ENCODE measurements at places on chromosomes 16 and 17. TPM values are rescaled to one million over a fixed set of nuclear protein-coding genes. Genes with fewer than 3 reads are reported as not detected.

DNA sequence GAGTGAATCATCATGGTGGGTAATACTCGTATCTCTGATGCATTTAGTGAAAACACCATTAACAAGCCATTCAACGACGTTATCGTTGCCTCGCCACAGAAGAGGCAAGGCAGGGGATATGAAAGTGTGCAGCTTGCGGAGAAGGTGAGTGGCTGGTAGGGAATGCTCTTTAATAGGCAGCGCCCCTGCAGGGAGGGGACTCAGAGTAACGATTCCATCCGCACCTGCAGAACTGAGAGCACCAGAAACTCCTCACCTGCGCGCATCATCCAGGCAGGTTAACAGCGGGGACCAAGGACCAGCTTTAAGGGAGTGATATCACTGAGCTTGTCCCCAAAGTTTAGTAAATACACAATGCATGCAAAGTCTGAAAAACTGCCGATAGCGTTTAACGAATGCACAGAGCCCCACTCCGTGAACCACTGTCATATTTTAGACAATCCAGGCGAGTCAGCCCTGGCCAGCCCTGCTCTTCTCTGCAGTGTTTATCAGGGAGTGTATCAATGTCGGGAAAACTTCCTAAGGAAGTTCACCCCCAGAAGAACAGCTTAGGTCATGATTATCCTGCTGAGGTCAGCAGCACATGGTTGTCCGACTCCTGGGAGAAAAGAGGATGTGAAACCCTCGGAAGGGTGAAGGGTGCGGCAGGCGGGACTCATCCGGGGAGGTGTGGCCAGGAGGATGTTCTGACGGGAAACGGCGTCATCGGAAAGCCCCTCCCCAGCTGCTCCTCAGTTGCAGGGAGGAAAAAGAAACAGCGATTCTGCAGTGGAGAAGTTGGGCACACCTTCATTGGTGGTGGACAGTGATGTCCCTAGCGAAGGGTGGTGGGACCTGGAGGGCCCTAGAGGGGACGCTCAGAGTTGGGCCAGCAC, 68.5 kb upstream of the DNAH17 start:
- DNase-seq: peak; percentile 9

DNA sequence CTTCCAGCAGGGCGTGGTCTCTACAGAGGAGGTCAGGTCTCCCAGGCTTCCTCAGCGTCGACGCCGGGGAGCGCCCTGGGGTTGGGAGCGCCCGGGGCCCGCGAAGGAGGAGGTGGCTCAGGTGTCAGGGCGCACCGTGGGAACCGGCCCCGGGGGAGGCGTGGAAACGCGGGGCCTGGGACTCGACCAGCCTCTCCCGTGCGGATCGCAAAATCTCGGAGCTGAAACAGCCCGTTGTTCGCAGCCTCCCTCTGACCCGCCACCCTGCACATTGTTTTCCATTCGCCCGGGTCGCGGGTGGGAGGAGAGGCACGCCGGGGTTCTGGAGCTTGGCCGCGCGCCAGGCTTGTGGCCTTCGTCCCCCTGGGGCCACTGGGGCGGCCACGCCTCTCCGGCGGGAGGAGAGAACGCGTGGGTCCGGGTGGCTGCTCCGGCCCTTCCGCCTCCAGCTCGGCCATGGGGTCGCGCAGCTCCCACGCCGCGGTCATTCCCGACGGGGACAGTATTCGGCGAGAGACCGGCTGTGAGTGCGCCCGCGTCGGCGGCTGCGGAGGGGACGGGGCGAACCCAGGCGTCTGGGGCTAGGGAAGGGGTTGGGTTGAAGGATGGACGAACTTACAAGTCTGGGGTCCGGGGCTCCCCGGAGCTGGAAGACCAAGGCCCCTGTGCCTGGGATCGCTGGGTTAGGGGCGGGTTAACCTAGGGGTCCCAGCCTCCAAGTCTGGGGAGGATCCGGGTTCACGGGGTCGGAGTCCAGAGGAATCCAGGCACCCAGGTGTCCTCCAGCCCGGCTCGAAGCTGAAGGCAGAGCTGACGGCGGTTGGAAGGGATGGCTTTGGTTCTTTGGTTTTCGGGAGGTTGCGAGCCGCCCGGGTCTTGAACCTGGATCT, at the start of gene CHP2:
Gene CHP2, plus strand, starts transcription at position 433 of the 890 bp plus-strand sequence. Its CDS starts 24 bp downstream, at position 457.
- DNase-seq: no peak

GRCh38 chr17:73895157-73895556, 250.9 kb upstream of the SDK2 start:
- DNase-seq: no peak

GRCh38 chr16:83913245-83913633, 14.3 kb downstream of the MLYCD start:
- no peak for DNase-seq

GRCh38 chr17:42647778-42648177, 11.3 kb upstream of the TUBG2 start:
- DNase-seq: no peak

GRCh38 chr17:35799942-35800341, 4.5 kb upstream of the MMP28 start:
- peak; percentile 77 for DNase-seq

KRT31 gene
- not detected for polyA plus RNA-seq

GRCh38 chr16:30186782-30187555, 3.6 kb downstream of the CORO1A start:
- DNase-seq: peak; percentile 58

GRCh38 chr17:37507111-37507510, 17.4 kb downstream of the DUSP14 start:
- DNase-seq: no peak

- no peak for DNase-seq
Observed at GRCh38 chr16:24151482-24151939, 104.6 kb upstream of the CACNG3 start.

- DNase-seq: no peak
Observed at GRCh38 chr17:66667491-66668030, 167.4 kb upstream of the CACNG5 start.

GRCh38 chr17:66172691-66173223, 19.2 kb downstream of the CEP112 start:
- no peak for DNase-seq

DNA sequence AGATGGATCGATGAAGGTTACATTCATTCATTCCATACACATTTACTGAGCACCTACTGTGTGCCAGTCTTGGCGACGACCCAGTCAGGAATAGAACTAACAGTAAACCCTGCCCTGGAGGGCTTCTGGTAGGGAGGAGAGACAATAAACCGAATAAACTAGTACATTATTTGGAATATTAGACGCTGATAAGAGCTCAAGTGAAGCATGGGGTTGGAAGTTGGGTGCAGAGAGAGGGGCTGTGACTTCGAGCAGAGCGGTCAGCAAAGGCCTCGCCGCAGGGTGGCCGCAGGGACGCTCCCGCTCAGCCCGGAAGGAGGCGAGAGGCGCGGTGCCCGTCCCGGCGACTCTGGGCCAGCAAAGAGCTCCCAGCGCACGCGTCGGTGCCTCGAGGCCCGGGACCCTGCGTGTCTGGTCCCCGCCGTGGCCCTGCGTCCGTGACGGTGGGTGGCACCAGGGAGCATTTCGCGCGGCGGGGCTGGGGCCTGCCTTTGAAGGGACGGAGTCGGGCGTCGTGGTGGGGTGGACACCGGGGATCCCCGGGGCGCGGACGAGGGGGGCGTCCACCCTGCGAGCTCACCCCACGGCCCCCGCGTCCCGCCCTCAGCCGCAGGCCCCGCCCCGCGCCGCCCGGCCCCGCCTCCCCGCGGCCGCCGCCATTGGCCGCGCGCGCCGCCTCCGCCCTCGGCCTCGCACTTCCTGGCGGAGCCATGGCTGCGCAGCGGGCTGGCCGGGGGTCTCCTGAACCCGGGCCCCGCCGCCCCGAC, at the start of gene KLHL36:
Gene KLHL36, plus strand, starts transcription at position 684 of the 767 bp plus-strand sequence. CDS start 2,357 bp downstream, outside the sequence.
- DNase-seq: peak; percentile 78

MYH8 gene
- not detected for polyA plus RNA-seq

- peak; percentile 73 for DNase-seq
Observed at GRCh38 chr16:17365591-17366298, 105.0 kb downstream of the XYLT1 start.

DNA sequence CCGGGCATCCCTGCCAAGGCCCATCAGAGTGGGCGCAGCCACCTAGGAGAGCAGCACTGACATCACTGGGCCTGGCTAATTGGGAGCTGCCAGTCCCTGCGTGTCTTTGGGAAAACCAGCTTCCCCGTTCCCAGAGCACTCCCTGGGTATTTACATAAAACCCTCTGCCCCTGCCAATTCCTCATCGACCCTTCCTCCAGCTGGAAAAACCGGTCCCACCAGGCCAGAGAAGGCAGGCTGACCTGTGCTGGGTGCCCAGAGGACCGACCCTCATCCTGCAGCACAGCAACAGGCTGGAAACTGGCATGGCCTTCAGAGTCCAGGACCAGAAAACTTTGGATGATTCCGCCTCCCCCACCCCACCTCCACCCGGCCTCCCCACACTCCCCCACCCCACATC, 8.2 kb upstream of the FOXN1 start:
- DNase-seq: no peak

DNA sequence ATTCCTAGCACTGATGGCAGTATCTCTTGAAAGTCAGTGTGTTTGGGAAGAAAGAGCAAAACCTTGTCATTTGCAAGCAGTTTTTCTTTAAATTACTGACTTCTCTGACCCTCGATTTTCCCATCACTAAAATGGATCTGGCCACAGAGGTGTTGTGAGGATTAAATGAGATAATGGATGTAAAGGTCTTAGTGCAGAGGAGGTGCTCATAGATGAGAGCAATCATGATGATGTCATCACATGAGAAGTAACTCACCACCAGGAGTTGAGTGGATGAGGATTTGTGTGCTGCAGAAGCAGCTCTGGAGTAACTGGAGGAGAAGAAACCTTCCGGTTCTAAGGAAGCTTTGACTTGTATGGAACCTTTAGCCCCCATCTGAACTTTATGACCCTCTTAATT, 30.6 kb downstream of the PITPNM3 start:
- DNase-seq: no peak

DNA sequence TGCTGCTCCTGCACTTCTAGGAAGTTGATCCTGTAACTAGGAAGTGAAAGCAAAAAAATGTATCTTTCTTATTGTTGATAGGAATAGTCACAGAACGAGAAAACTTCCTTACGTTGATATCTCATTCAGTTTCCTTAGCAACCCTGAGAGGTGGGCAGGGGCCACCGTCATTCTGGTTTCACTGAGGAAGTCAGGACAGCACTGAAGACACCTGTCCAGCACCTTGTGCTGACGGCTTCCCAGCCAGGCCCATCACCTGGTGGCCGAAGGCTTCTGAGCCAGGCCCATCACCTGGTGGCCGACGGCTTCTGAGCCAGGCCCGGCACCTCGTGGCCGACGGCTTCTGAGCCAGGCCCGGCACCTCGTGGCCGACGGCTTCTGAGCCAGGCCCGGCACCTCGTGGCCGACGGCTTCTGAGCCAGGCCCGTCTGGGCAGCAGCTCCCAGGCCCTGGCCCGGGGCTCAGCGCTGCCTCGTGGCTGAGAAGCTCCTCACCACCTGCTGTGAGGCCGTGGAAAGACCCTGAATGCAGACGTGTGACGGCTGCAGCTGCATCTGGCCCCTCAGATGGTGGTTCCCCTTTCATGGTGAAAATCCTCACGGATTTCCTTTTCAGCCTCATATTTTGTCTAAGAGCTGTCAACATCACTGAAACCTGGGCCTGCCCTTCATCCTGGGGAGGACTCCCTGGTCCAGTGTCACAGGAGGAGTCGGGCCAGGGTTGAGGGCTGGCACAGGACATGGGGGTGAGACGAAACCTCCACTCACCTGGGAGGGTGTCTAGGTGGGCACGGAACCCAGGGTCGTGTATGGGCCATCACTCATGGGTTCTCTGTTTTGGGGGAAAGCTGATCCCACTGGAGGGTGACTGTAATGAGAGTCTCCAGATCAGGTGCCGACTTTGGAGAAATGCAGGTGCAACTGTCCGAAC, 33.0 kb upstream of the ZNF750 start:
- DNase-seq: no peak

DNA sequence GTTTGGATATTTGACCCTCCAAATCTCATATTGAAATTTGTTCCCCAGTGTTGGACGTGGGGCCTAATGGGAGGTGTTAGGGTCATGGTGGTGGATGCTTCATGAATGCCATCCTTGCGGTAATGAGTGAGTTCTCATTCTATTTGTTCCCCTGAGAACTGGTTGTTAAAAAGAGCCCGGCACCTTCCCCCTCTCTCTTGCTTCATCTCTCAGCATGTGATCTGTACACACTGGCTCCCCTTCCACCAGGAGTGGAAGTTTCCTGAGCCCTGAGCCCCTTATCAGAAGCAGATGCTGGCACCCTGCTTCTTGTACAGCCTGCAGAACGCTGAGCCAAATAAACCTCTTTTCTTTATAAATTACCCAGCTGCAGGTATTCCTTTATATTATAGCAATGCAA, 25.6 kb downstream of the PIK3R6 start:
- DNase-seq: no peak

GRCh38 chr16:72769876-72770275, 278.1 kb downstream of the ZFHX3 start:
- DNase-seq: no peak

DNA sequence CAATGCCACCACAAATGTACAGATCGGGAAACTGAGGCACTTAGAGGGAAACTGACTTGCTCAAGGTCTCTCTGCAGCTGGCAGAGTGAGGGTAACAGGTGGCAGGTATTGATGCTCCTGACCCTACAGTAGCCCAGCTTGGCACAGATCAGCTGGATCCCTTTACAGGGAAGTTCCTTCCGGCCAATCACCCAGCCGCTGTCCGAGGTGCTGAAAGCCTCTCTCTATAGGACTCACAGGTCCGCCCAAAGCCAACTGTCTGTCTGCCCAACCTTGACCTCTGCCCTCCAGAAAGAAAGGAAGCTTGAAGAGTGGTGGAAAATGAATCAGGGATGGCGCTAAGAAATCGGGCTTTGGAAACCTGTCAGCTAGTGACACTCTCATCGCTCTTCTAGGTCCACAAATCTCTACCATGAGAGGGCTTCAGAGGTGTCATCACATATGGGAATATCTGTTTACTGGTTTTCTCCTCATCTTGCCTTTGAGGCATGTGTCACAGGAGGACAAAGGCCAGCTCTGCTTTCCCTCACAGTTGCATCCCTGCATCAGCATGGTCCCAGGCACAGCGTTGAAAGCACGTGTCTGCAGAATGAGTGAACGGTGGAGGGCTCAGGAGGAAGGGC, 246.2 kb downstream of the KATNIP start:
- DNase-seq: peak; percentile 55

GNG13 gene
- not detected for polyA plus RNA-seq

IL17C gene
- not detected for polyA plus RNA-seq

OR3A3 gene
- polyA plus RNA-seq: not detected

GRCh38 chr17:76747716-76748363, 9.9 kb downstream of the MFSD11 start:
- DNase-seq: no peak

COX6A2 gene
- not detected for polyA plus RNA-seq

DNA sequence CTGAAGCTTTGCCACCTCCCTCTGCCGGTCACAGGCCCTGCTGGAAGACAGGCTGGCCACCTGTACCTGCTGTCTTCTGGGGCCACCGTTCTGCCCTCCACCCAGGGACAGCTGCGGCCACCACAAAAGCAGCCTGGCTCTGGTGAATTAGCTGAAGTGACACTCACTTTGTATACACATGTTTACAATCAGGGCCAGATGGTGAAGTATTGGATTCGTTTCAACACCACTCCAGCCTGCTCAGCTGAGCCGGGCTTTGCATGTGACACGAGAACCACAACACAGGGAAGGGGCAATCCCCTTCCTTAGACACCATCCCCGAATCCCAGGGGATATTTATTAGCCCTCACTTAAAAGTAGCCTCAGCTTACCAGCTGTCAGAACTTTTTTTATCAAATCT, 191.5 kb upstream of the RPL38 start:
- no peak for DNase-seq

ABCA8 gene
- 3.5 TPM for polyA plus RNA-seq

GRCh38 chr16:66569827-66570405, 3.7 kb downstream of the CMTM1 start:
- peak; percentile 67 for DNase-seq

Measured in GM23248 (cell line).